Choroid plexus epithelial cell (primary cell): ENCODE measurements at places on chromosomes 12 and 14.

- no peak for DNase-seq
Observed at GRCh38 chr12:6346235-6346832, 4.5 kb upstream of the TNFRSF1A start.

DNA sequence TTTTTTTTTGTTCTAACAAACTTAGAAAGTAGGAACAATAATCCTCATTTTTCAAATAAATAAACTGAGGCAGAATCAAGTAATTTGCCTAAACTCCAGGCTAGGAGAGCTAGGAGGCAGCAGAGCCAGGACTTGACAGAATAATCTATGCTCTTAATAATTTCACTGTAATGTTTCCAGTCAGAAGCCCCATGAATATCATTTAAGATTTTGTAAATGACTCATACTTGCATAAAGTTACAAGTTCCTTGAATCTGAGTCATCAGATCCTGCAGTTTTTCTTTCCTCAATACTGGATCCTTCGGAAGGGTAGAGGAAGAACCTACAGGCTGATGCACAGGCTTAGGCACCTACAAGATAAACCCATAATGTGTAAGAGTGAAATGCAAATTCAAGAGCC, 29.0 kb downstream of the CAPRIN2 start:
- peak; percentile 80 for DNase-seq

DNA sequence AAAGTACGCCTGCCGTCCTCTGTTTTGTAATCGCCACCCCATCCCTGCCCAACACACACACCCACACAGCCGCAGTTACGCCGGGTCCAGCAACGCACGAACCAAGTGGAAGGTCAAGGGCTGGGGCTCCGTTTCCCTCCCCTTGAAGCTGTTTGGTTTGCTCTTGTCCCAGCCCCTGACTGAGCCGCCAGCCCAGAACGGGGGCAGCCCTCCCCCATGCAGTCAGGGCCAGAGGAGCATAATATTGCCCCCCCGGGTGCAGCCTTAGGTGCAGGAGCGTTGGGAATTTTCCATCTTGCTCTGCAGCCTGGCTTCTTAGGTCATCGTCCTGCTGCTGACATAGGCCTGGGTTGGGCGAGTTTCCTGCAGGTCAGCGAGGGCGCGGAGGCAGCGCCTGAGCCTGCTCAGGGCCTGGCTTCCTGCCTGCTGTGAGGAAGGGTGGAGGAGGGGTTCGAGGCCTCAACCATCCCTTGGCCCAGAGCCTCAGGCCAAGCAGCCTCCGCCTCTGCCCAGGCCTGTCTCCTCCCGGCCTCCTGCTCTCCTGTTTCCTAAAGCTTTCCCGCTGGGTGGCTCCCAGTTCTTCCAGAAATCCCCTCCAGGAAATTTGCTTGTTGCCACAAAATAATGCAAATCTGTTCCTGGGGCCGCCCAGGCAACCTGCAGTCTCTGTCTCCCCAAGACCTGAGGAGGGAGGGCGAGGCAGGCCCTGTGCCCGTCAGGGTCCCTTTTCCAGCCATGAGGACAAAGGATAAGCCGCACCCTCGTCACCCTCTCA, 44.5 kb downstream of the PSMA6 start:
- DNase-seq: peak; percentile 95

- no peak for DNase-seq
Observed at GRCh38 chr14:85358136-85358785, 171.7 kb upstream of the FLRT2 start.

GRCh38 chr14:58060077-58060476, 91.9 kb downstream of the ARMH4 start:
- DNase-seq: no peak
